ENCODE measurements at places on chromosomes 2 and 18. TPM values are rescaled to one million over a fixed set of nuclear protein-coding genes. Genes with fewer than 3 reads are reported as not detected.

The PRKAG3 gene
- not detected for total RNA-seq

The WNT10A gene
- not detected for total RNA-seq

DNA sequence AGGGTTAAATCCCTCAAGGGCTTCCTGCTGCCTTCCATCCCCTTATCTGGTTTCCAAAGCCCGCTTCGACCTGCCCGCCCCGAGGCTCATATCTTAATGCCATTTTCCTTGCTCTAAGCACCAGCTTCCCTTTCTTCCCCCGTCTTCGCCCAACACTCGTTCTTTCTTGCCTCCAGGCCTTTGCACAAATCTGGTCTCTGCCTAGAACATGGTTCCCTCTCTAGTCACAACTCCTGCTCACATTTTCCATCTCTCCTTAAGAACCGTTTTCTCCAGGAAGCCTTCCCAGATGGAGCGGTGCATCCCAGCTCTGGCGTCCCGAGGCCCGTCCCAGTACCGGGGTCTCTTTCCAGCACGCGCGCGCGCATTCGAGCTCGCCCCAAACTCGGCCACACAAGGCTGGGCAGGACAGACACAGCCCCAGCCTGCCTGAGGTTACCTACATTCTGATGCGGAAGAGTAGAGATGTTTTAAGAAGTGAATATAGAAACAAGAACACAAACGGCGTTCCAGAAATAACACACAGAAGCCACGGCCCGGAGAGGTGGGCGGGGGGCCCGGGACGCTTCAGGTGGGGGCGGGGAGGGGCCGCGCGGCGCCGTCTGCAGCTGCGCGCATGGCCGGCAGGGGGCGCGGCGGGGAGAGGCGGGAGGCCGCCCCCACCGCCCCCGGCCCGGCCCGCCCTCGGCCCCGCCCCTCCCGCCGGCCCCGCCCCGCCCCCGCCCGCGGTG lies at the start of gene DGKD:
TSS of gene DGKD (plus strand) at position 726 of the 731 bp plus-strand sequence. CDS start 25 bp downstream, outside the sequence.
- peak within 1 kb of the TSS; percentile 67 for H3K27ac ChIP-seq
- H3K36me3 ChIP-seq = no peaks in the 10 kb centered on the region
- peak; percentile 76 for DNase-seq
- H3K27me3 ChIP-seq = no peaks in the 10 kb centered on the region
- H3K4me1 ChIP-seq = peaks cover 46% of the 10 kb centered on the region
- H3K4me3 ChIP-seq = peak within 1 kb of the TSS; percentile 81

DNA sequence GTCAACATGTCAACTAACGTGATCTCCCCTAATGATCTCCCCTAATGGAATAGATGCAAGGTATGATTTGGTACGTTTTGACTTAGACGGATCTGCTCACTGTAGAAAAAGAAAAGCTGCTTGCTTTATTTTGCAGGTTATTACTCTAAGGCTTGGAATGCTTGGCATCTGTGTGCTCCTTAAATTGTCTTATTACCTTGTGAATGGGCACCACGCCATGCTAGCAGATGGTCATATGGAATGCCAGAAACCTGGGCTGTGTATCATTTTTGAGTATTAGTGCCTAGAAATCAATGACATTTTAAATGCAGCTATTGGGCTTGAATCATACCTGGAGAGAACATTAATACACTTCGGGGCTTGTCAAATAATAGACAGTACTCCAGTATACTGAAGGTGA lies 16.5 kb upstream of the FIGN start:
- no peaks in the 10 kb centered on the region for H3K4me1 ChIP-seq
- H3K36me3 ChIP-seq = no peaks in the 10 kb centered on the region
- H3K4me3 ChIP-seq = no peak overlapping the region
- DNase-seq = no peak

DNA sequence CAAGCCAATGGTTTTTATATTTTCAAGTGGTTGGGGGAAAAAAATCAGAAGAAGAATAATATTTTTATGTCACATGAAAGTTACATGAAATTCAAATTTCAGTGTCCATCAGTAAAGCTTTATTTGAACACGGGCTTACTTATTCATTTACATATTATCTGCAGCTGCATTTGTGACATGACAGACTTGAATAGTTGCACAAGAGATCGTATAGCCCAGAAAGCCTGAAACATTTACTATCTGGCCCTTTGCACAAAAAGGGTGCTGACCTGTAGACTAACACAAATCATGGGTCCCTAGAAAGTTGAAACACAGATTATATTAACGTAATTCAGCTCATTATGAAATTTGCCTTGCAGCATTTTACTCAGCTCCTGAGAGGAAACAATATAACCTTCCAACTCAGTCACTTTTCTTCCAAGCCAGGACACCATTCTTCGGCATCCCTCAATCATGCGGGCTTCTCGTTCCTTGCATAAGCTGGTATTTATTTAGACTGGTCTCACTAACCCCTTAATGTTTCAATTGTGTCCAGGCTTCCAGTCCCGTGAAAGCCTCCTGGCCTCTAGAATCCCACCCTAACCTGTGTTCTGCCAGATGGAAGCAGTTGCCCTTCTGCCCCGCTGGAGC lies 402.7 kb downstream of the SETBP1 start:
- no peaks in the 10 kb centered on the region for H3K36me3 ChIP-seq
- no peak overlapping the region for H3K4me3 ChIP-seq
- H3K27ac ChIP-seq = no peak overlapping the region
- H3K27me3 ChIP-seq = no peaks in the 10 kb centered on the region

All from sigmoid colon (tissue), 7 donors.